ENCODE measurements at places on chromosomes 6 and 20.

DNA sequence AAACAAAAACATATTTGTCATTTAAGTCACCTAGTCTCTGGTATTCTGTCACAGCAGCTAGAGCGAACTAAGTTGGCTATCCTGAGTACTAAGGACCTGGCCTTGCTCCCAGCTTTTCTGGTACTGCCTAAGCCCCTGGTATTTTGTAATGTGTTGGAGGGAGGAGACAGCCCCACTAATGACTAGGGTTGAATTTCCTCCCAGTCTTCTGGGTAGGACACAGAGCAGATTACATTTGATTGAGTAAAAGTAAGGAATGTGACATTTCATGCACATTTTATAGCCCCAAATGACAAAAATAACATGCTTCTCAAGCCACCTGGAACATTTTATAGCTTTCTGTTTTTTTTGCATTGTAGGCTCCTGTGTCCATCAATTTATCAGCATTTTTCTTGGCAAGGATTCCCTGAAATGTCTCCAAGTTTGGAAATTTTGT, 47.9 kb upstream of the DDR1 start:
- no peak for DNase-seq

- DNase-seq = no peak
Observed at GRCh38 chr6:14616656-14617055, 499.1 kb downstream of the CD83 start.

DNA sequence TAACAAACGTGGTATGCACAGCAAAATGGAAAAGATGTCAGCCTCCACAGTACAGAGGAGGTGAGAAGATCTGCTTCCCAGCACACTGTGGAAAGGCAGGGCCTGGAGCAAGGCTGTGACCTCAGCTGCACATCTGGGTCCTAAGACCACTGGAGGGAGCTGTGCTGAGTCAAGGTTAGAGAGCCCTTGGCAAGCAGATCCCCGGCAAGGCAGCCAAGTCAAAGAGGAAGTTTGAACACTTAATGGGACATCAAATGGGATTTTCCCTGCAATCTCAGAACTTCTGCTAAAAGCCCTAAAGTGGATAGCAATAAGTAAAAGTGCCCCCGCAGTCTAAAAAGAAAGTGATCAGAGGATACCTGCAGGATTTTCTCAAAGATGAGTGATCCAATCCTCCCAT, 39.5 kb downstream of the UNC5CL start:
- DNase-seq = peak; percentile 35

GRCh38 chr20:3168829-3169590, 4.3 kb downstream of the LZTS3 start:
- DNase-seq = no peak

- no peak for DNase-seq
Observed at GRCh38 chr6:33623895-33624381, 2.8 kb downstream of the ITPR3 start.

- DNase-seq = no peak
Observed at GRCh38 chr6:146429831-146430230, 113.8 kb upstream of the RAB32 start.

DNA sequence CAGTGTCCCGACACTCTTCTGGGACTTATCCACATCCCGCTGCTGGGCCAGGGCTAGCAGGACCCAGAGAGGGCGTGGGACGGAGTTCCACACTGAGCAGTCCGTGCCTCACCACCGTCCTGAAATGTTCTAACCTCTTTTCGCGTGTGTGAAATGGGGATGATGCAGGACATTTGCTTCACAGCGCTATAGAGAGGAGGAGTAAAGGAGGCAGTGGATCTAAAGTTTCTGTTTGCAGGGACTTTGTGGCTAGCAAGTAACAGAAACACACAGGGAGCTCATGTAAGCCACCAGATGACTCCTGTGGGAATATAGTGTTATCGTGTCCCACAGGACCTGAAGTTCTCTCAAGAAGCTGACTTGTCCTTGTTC, 634 bp downstream of the ITPA start:
- peak; percentile 16 for DNase-seq

GRCh38 chr6:52958546-52959255, 36.4 kb downstream of the GSTA4 start:
- no peak for DNase-seq

DNA sequence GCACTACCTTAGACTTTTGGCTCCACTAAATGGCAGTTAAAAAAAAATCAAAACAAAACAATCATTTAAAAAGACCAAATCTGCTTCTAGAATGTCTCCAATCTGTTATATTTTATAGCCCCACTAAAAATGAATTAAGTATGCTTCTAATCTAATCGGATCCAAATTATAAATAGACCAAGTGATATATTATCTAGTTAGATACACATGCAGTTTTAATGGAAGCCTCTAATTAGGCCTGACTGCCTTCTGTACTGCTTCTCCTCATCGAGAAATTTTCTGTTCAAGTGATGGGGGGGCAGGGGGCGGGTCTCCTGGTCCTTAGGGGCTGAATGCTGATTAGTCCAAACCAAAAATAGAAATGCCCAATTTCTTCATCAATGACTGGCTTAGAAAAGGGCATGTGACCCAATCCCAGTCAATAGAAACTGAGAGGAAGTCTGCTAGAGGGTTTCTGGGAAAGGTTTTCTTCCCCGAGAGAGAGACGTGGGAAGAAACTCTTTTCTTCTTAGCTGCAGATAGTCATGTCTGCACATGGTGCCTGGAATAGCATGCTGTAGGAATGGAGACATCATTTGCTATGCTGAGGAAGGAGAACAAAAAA, 6.9 kb downstream of the SESN1 start:
- DNase-seq = no peak

- DNase-seq = no peak
Observed at GRCh38 chr6:67815623-67816022, 819.5 kb upstream of the ADGRB3 start.

DNA sequence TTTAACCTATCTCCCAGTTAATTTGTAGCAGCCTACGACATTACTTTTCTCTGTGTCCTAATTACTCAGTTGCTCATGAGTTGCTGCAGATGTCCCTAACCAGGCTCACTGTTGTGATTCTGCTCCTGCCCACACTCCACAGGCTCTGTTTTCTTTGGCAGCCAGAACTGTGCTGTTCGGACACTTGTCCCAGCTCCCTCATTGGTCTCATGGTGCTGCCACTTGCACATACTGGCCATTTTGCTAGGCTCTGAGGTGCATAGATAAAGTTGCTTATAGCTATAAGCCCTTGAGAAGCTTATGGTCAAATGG, 55.0 kb downstream of the NOX3 start:
- DNase-seq = no peak

DNA sequence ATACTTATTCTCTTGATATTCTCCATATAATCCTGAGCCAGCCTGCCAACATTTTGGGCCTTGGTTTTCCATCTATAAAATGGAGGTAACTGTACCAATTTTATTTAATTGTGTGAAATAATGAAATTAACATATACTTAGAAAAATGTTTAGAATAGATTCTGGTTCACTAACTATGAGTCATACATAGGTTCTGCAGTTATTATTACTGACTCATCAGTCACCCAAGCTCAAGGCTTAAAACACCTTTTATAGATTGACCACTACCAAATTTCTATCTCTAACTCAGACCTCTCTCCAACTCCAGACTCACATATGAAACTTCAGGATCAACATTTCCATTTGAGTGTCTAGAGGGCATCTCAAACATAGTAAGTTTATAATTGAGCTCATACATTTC, 1277.2 kb upstream of the GJE1 start:
- DNase-seq = peak; percentile 18

- DNase-seq = no peak
Observed at GRCh38 chr6:28898710-28898965, 25.1 kb downstream of the TRIM27 start.

DNA sequence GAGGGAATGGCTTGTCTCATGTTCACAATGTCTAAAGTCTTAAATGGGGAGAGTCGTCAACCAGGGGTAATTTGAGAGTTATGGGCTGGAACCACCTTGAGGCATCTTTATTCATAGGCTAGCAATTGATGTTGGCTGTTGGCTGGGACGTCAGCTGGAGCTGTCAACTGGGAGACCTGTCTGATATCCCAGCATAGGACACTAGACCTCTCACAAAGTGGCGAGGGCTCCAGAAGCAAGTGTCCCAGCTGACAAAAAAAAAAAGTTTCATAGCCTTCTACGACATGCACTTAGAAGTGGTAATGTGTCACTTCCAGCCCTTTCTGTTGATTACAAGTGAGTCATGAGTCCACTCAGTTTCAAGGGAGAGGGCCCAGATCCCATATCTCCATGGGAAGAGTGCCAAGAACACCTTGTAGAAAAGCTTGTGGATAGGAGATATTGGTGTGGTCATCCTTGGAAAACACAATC, 278.0 kb downstream of the ESR1 start:
- peak; percentile 68 for DNase-seq

- no peak for DNase-seq
Observed at GRCh38 chr6:43621836-43622180, 7.3 kb downstream of the GTPBP2 start.

- no peak for DNase-seq
Observed at GRCh38 chr6:31332637-31333602, 24.1 kb downstream of the HLA-B start.

- DNase-seq = no peak
Observed at GRCh38 chr20:8912731-8913130, 156.2 kb upstream of the PLCB4 start.

- peak; percentile 12 for DNase-seq
Observed at GRCh38 chr6:36539814-36540568, 7.3 kb downstream of the STK38 start.

DNA sequence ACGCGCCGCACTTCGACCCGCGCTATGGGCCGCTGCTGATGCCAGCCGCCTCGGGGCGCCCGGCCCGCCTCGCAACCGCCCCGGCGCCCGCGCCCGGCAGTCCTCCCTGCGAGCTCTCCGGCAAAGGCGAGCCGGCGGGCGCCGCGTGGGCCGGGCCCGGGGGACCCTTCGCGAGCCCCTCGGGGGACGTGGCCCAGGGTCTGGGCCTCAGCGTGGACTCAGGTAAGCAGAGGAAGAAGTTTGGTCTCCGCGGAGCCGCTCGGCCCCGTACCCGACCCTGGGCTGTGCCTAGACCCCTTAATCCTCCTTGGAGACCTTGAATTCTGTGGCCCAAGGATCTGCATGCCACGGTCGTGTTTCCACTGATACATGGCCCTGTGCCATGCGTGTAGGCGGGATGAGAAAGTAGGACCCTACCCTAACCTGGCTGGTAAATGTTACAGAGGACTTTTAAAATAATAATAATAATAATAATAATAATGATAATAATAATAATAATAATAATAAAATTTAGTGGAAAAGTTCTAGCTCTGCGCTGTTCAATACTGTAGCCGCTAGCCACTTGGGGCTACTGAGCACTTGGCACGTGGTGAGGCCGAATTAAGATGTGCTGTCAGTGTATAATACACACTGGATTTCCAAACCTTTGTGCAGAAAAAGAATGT, 5.6 kb downstream of the VGLL2 start:
- no peak for DNase-seq

DNA sequence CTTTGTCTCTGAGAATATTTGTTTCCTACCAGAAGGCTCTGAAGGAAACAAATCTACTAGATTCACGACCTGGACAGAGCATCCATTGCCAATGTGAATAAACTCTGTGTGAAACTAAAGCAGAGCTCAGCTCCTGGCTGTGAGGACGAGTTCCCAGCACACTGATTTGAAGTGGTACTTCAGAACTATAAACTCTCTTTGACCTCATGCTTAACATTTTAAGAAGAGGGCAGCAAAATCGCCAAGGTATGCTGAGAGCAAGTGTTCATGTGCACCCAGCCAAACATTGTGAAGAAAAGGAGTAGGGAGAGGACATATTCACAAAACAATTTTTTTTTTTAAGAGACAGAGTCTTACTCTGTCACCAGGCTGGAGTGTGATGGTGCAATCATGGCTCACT, 33.7 kb upstream of the ZNF133 start:
- no peak for DNase-seq

GRCh38 chr6:27768556-27768955, 143.6 kb downstream of the OR2B2 start:
- no peak for DNase-seq

- no peak for DNase-seq
Observed at GRCh38 chr20:50083034-50083433, 29.9 kb downstream of the UBE2V1 start.

- DNase-seq = no peak
Observed at GRCh38 chr20:62929051-62929538, 2.8 kb upstream of the DIDO1 start.

DNA sequence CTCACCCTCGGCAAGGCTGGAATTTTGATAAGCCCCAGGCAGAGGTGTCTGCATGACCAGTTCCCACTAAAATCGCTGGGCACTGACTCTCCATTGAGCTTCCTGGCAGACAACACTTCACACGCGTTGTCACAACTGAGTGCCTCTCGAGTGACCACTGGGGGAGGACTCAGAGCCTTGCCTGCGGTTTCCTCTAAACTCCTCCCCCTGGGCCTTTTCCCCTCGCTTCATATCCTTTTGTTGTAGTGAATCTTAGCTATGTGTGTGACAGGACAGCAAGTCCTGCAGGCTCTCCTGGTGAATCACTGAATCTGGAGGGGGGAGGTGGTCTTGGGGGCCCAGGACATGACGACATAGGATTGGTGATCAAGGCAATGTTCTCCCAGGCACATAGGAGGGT, 670.8 kb downstream of the PRKN start:
- DNase-seq = no peak

GRCh38 chr20:44993343-44993742, 27.0 kb downstream of the STK4 start:
- peak; percentile 75 for DNase-seq

DNA sequence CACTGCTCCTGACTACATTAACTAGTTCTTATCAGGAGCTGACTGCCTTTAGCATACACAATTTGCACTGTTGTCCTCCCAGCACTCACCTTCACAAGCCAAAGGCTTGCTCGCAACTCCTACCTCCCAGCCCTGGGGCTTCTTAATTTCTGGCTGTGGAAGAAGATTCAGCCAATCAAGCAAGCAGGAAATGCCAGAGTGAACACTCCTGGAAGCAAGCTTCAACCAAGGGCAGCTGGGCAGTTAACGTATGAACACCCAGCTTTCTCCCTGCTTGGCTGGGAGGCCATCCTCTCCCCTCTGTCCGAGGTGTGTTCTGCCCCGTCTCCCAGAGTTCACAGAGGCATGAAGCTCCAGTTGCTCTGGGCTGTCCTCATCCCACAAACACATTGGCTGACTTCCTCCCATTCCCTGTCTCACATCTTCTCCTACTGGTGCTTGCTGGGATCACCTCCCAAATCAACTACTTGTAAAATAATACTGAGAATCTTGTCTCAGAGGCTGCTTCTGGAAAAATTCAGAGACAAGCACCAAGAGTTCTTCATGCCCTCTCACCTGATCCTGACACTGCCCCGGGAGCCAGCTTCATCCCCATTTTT, 15.3 kb upstream of the SRSF6 start:
- no peak for DNase-seq

GRCh38 chr6:168985705-168986104, 267.9 kb downstream of the THBS2 start:
- DNase-seq = no peak

DNA sequence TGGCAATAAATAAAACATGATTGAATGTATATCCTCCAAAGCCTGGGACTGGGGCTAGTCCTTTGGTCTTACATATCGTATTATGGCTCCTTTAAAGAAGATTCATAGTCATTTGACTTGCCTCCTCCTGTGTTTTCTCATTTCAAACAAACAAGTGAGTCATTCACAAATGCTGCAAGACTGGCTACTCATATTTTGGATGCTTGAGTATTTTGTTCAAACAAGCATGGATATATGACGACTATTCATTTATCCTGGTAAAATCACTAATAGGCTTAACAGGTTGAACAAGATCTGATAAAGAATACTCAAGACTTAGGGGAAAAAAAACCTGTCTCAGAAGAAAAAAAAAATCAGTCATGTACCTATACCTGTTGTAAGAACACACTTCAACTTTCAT, 111.1 kb upstream of the CCDC28A start:
- DNase-seq = no peak
